ENCODE measurements at places on chromosomes 3 and 15.

DNA sequence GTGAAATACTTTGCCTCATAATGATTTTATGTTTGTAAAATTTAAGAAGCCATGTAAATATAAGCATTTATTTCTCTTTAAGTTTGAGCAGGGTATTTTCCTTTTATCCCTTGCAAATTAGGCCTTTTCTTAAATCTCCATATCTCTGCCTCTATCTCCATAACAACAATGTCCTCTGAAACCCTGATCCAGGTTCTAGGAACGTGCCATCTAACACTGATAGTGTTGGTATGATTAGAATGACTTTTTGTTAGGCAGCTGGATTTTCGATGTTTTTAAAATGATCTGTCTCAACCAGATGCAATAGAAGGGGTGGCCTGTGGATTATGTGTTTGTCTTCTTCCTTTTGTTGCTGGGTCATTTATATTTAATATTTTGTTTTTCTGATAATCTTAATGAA lies 77.9 kb downstream of the TRPC1 start:
- H3K27me3 ChIP-seq: no peaks in the 10 kb centered on the region
- no peaks in the 10 kb centered on the region for H3K36me3 ChIP-seq
- no peak overlapping the region for H3K4me3 ChIP-seq
- no peaks in the 10 kb centered on the region for H3K4me1 ChIP-seq

DNA sequence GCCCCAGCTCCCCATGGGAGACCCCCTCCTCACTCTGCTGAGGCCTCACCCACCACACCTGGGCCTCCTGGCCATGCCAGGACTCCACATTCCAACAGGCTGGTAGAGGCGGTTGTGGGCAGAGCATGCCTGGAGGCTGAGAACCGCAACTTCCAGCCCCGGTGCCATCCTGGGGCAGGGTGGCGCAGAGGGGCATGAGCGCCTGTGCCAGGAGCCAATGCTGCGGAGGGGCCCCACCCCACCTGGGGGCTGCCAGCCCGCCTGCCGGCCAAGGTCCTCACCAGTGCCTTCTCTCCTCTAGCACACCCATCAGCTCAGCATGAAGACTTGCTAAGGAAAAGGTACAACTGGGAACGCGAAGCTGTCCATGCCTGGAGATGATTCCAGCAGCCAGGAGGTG lies 34.3 kb upstream of the SLC6A6 start:
- no peak for DNase-seq
- H3K4me3 ChIP-seq: no peak overlapping the region
- peaks cover 22% of the 10 kb centered on the region for H3K4me1 ChIP-seq
- no peaks in the 10 kb centered on the region for H3K27me3 ChIP-seq
- no peak overlapping the region for H3K27ac ChIP-seq
- H3K36me3 ChIP-seq: no peaks in the 10 kb centered on the region

GRCh38 chr3:30426293-30426993 lies 180.0 kb upstream of the TGFBR2 start:
- no peaks in the 10 kb centered on the region for H3K36me3 ChIP-seq
- H3K27me3 ChIP-seq: no peaks in the 10 kb centered on the region
- no peak for DNase-seq
- H3K27ac ChIP-seq: no peak overlapping the region
- H3K4me1 ChIP-seq: no peaks in the 10 kb centered on the region

GRCh38 chr3:106332884-106333283 lies 464.1 kb upstream of the CBLB start:
- H3K4me3 ChIP-seq: no peak overlapping the region
- H3K36me3 ChIP-seq: no peaks in the 10 kb centered on the region
- H3K4me1 ChIP-seq: no peaks in the 10 kb centered on the region
- DNase-seq: no peak
- H3K27me3 ChIP-seq: no peaks in the 10 kb centered on the region

DNA sequence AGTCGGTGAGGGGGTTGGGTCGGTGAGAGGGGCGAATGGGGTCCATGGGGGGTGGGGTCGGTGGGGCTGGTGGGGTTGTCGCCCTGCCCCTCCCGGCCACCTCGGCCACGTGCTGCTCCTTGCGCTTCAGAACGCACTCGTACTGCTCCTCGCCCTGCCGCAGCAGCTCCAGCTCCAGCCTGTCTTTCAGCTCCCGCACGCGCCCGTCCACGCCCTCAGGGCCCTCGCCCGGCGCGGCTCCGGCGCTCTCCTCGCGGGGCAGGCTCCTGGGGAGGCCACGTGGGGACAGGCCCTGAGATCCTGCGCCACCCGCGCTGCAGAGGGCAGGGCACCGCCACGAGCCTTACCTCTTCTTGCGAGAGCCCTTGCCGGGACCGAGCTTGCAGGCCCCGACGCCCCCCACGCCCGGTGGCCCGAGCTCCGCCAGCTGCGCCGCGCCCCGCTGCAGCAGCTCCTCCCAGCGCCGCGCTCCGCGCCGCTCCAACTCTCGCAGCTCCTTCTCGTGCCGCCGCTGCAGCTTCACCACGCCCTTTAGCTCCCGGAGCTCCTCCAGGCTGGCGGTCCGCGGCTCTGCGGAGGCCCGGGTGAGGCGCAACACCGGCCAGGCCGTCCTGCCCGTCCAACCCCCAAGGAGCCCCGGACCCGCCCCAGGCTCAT lies 8.2 kb upstream of the ANKRD63 start:
- no peak overlapping the region for H3K4me3 ChIP-seq
- no peak overlapping the region for H3K27ac ChIP-seq
- no peaks in the 10 kb centered on the region for H3K27me3 ChIP-seq
- DNase-seq: peak; percentile 91
- H3K4me1 ChIP-seq: peaks cover 14% of the 10 kb centered on the region

- no peak within 1 kb of the TSS for H3K27ac ChIP-seq
- no peaks in the 10 kb centered on the region for H3K4me1 ChIP-seq
- H3K4me3 ChIP-seq: no peak within 1 kb of the TSS
- DNase-seq: no peak
- H3K36me3 ChIP-seq: no peaks in the 10 kb centered on the region
- no peaks in the 10 kb centered on the region for H3K27me3 ChIP-seq
Observed at GRCh38 chr15:44956388-44956787, at the start of gene TERB2. TSS of gene TERB2 (plus strand) at chr15:44956687. CDS start at chr15:44956719, 32 bp downstream.

GRCh38 chr3:11601446-11602238 lies 42.1 kb downstream of the VGLL4 start:
- peak overlapping the region; percentile 79 for H3K27ac ChIP-seq
- peaks cover 19% of the 10 kb centered on the region for H3K4me1 ChIP-seq
- no peak overlapping the region for H3K4me3 ChIP-seq
- DNase-seq: peak; percentile 36

- H3K4me3 ChIP-seq: no peak overlapping the region
- H3K4me1 ChIP-seq: peaks cover 4% of the 10 kb centered on the region
- H3K27ac ChIP-seq: no peak overlapping the region
- no peaks in the 10 kb centered on the region for H3K36me3 ChIP-seq
- DNase-seq: no peak
Observed at GRCh38 chr3:17645074-17645698, 97.2 kb downstream of the TBC1D5 start.

DNA sequence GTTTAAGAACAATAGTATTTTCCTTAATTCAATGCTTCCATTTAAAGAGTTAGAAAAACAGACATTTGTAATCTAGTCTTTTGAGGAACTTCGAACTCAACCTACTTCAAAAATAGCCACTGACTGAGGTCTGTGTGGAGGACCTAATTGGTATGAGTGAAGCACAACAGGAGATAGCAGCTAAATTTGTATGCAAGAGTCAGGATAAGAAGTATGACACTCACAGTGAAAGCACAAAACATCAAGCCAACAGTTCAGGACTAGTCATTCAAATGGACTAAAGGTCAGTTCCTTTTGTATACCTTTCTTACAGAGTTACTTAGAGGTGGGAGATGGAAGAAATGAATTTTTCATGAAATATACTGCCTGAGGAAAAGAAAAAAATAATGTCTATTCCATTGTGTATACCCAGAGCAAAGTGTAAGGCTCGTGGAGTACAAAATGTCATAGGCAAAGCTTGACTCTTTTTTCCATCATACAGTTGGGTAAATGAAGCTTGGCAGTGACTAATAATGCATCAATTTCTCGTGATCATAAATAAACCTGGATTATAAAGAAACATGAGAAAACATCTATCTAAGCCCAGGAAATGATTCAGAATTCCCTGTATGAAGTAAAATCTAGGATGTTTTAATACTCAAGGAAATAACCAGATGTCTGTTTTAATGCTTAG lies 1005.2 kb upstream of the CADM2 start:
- no peak overlapping the region for H3K4me3 ChIP-seq
- DNase-seq: no peak
- H3K27ac ChIP-seq: no peak overlapping the region
- no peaks in the 10 kb centered on the region for H3K4me1 ChIP-seq
- H3K36me3 ChIP-seq: no peaks in the 10 kb centered on the region
- no peaks in the 10 kb centered on the region for H3K27me3 ChIP-seq

- DNase-seq: no peak
- H3K27ac ChIP-seq: peak overlapping the region; percentile 96
- H3K36me3 ChIP-seq: peaks cover 49% of the 10 kb centered on the region
- peaks cover 20% of the 10 kb centered on the region for H3K4me1 ChIP-seq
- H3K27me3 ChIP-seq: no peaks in the 10 kb centered on the region
- H3K4me3 ChIP-seq: peak overlapping the region; percentile 90
Observed at GRCh38 chr15:40037721-40038120, 1.3 kb downstream of the SRP14 start.

GRCh38 chr3:30675006-30675405 lies 68.6 kb downstream of the TGFBR2 start:
- H3K36me3 ChIP-seq: peaks cover 69% of the 10 kb centered on the region
- peak overlapping the region; percentile 26 for H3K27ac ChIP-seq
- peaks cover 35% of the 10 kb centered on the region for H3K4me1 ChIP-seq
- DNase-seq: no peak
- H3K27me3 ChIP-seq: no peaks in the 10 kb centered on the region

Data from upper lobe of left lung (tissue), 6 donors.